AG10803 (cell line): ENCODE measurements at places on chromosomes 2 and 18.
A peak's percentile ranks its signal among the peaks of the same experiment; 100 is the strongest.

DNA sequence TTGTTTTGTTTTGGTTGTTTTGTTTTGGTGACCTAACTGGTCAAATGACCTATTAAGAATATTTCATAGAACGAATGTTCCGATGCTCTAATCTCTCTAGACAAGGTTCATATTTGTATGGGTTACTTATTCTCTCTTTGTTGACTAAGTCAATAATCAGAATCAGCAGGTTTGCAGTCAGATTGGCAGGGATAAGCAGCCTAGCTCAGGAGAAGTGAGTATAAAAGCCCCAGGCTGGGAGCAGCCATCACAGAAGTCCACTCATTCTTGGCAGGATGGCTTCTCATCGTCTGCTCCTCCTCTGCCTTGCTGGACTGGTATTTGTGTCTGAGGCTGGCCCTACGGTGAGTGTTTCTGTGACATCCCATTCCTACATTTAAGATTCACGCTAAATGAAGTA is at the start of gene TTR:
TTR (plus strand) TSS at position 250 of the 400 bp plus-strand sequence; CDS start at position 276, 26 bp downstream.
- no peak for DNase-seq

DNA sequence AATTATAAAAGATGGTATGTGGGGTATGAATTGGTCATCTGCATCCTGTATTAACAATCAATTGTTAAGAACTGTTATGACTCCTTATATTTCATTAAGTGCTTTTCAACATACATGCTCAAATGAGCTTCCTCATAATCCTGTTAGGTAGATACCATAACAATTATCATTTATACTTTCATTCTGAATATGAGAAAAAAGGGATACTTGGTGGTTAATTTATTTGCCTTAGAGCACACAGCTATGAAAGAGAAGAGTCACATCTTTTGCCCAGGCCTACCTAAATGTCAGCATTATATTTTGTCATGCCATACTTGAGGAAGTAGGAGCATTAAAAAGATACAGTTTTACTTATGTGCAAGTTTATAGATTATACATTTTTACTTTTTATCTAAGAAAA is 169.6 kb downstream of the TCF4 start:
- DNase-seq, result no peak

DNA sequence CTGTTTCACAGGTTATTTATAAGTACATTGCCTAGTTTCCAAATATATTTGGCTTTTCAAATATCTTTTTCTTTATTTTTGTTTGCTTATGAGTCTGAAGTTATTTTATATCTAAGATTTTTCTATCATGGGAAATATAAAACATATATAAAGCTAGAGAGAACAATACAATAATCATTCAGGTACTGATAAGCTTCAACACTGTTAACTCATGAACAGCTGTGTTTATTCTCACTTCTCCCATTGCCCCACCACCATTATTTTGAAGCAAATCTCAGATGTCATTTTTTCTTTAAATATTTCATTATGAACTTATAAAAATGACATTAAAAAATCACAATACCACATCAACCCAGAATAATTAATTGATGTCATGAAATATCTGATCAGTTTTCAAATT is 9.7 kb downstream of the CAMKMT start:
- DNase-seq, result no peak

DNA sequence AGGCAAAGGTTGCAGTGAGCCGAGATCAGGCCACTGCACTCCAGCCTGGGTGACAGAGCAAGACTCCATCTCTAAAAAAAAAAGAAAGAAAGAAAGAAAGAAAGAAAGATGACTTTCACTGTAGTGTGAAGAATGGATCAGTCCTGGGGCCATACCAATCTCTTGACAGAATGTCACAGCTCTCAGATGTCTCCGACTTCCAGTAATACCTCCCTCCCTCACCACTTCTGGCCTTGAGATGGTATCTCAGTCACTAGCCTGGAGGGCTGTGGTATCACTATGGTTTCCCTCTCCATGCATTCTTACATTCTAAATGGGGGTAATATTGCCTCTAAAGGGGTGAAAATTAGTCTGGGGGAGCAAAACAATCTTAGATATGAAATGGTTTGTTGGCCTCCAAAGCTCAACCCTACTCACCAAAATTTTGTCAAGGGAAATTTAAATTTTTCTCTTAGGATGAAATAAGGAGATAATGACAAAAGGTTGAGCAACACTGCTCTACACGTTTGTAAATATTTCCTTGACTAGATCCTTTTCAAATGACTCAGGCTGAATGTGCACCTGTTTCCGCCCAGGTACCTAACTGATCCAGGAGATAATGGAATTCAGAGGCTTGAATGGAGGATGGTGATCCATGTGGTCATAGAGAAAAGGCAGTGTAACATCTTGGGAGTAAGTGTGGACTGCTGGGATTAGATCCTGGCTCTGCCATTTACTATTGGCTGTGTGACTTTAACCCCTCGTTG is 19.9 kb upstream of the SPRED2 start:
- no peak for DNase-seq

- no peak for DNase-seq
Measured at GRCh38 chr2:16425462-16426336, 239.9 kb downstream of the CYRIA start.

DNA sequence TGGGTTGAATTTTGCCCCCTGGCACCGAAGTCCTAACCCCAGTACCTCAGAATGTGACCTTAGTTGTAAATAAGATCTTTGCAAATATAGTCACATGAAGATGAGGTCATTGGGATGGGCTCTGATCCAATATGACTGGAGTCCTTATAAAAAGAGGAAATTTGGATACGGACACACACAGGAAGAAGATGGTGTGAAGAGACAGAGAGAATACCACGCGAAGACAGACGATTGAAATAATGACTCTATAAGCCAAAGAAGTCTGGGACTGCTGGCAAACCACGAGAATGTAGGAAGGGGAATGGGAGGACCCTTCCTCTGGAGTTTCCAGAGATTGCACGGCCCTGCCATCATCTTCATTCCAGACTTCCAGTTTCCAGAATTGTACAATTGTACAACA is 98.6 kb downstream of the CPO start:
- no peak for DNase-seq

- DNase-seq, result no peak
Measured at GRCh38 chr18:6836331-6836730, 106.8 kb downstream of the ARHGAP28 start.

DNA sequence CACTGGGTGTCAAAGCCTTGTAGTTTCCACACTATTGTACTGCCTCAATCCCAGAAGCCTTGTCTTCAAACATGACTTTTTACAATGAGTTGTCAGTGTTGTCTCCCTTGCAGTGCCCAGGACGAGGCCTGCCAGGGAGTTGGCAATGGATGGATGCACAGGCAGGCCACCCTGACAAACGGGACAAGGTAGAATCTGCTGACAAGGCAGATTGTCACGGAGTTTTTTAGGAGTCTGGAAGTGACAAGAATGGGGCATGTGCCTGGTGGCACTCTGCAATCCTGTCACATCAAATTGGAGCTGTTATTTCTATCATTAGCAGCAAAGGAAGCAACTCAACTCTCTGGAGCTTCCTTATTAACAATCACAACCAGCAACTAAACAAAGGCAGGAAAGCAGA is 25.2 kb upstream of the GPR39 start:
- no peak for DNase-seq

DNA sequence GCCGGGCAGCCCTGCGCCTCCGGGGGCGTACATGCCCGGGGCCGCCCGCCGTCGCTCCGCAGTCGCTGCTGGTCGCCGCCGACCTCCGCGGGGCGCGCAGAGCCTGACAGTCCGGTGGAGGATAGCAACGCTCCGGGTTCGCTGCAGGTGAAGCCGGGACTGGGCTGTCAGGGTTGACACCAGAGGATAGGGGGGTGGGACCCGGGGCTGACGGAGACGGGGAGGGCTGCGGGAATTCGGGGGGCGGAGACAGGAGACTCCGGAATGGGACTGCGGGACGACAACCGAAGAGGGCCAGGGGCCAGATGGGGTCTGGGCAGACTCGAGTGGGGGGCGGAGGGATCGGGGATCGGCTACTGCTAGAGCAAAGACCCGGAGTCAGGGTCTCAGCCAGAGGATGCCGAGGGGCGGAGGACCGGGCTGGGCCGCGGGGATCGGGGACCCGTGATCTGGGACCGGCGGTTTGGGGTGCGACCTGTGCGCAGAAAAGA is 403 bp downstream of the TMEM127 start:
- DNase-seq, result peak; percentile 17

DNA sequence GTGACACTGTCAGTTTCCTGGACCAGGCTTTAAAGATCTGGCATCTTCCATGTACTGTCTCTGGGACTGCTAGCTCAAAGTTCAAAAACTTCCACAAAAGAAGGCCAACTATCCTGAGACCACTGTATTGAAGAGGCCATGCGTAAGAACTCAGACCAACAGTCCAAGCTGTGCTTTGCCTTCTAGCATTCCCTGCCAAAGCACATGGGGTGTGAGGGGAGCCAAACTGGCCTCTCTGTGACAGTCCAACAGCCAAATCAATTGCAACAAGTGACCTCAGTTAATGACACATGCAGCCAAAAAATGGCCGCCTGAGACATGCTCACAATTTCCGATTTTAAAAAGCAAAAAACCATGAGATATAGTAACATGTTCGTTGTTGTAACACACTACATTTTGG is 160.3 kb upstream of the CDH19 start:
- DNase-seq, result no peak

DNA sequence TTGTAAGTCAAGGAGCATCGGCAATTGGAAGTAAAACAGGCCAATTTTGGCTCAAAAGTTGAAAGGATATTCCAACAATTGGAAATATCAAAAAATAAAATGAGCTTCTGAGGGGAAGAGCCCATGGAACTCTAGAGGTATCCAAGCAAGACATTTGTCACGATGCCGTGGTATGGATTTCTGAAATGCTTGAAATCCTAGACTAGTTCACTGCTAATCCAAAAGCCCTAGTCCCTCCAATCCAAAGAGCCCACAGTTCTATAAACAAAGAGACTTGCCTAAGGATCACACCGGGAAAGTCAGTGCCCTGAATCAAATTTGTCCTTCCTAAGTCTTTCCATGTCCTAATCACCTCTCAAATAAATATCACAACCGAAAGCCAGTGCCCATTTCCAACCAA is 85.1 kb downstream of the CLHC1 start:
- no peak for DNase-seq

DNA sequence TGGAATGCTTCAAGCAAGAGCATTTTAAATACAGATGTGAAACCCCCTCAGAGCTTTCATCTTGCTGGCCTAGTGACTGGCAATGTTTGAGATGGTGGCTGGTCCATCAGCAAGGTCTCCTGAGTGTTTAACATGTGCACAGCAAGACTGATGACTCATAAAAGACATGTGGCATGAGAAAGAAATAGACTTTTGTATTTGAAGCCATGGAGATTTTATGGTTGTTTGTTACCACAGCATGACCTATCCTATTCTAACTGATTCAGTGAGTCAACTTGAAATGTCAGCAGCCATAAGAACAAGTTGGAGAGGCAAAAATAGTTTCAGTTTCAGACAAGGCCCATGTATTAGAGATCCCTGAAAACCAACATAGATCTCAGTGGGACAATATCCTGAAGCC is 154.7 kb upstream of the LYPD1 start:
- peak; percentile 19 for DNase-seq

DNA sequence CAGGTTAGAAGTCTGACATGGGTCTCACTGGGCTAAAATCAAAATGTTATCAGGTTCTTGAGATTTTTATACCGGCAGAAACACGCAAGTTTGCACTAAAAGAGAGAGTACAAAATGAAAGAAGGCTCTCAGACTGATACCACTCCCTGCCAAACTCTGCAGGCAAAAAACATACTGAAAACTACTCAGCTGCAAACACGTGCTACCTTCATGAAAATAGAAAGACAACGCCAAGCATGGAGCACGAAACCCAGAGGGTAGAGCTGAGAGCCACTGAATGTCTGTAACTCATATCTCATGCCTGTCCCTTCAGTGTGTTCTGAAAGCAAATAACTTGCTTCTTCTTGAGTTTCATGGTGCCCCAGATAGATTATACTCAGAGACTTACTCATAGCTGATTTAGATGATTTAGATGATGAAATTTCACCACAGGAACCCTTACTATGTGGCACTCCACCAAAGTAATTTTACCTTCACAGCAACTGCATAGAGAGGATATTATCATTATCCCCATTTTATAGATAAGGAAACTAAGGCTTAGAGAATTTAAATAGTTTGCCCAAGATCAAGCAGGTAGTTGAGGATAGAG is 313.0 kb upstream of the SLC39A10 start:
- DNase-seq, result peak; percentile 48

GRCh38 chr2:224027070-224027469 is 12.0 kb downstream of the SERPINE2 start:
- DNase-seq, result no peak

DNA sequence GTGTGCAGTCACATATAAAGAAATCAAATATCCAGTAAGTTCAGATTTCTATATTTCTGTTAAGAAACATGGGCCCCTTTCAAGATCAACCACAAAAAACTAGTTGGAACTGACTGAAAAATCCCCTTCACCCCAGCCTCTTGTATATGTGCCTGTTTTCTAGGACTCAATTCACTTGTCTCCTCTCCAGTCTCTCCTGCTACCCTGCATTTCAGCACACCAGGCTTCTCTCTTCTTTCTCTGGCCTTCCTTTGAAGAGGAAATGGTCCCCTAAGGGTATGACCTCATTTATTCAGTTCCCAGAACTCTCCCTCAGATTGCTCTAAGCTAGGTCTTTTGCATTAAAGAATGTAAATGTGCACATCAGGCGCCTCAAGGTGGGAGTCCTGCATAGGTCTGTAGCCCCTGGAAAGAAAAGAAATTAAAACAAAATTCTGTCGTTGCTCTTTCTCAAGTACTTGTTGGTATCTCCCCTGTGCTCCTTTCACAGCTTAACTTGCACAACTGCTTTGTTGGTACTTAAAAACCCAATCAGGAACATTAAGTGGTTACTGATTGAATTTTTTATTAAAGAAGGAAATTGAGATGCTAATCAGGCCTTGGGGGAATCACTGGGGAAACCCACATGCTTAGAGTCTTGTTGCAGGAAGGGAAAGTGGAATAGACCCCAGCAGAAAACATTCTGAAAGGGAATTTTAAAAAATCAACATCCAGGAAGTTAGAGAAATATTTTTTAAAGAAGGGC is 278.4 kb downstream of the AGPS start:
- DNase-seq, result no peak

GRCh38 chr2:239950144-239951128 is 74.7 kb downstream of the NDUFA10 start:
- no peak for DNase-seq

DNA sequence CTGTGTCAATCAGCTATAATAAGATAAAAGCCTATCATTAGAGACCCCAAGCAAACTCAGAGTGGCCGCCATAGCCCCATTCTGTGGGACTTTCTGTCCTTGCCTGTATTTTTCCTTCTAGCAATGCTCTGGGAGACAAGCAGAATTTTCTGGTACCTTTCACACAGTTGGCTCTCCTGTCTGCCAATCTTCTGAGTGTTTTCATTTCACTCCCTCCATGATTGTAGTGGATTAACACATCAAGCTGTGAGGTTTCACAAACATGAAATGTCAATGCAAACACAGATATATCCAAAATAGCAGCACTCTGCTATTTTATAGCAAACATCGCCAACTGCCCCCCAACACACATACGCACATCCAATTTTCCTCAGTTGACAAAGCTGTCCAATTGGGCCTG is 64.9 kb downstream of the C1D start:
- peak; percentile 18 for DNase-seq

GRCh38 chr2:54459037-54459441 is 2.9 kb downstream of the SPTBN1 start:
- DNase-seq, result peak; percentile 78
